Stimulated activated CD4-positive, alpha-beta T cell treated with anti-CD3 and anti-CD28 coated beads, Interleukin-4, amount 100 ng/mL, for 1 hour (primary cell): ENCODE measurements at places on chromosomes 12 and 14.
A peak's percentile ranks its signal among the peaks of the same experiment; 100 is the strongest.

DNA sequence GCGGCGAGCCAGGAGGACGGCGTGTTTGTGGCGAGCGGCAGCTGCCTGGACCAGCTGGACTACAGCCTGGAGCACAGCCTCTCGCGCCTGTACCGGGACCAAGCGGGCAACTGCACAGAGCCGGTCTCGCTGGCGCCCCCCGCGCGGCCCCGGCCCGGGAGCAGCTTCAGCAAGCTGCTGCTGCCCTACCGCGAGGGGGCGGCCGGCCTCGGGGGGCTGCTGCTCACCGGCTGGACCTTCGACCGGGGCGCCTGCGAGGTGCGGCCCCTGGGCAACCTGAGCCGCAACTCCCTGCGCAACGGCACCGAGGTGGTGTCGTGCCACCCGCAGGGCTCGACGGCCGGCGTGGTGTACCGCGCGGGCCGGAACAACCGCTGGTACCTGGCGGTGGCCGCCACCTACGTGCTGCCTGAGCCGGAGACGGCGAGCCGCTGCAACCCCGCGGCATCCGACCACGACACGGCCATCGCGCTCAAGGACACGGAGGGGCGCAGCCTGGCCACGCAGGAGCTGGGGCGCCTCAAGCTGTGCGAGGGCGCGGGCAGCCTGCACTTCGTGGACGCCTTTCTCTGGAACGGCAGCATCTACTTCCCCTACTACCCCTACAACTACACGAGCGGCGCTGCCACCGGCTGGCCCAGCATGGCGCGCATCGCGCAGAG lies 873 bp downstream of the PLXNC1 start:
- peak; percentile 50 for DNase-seq

- no peak for DNase-seq
Measured at GRCh38 chr12:89454080-89454848, 70.3 kb downstream of the GALNT4 start.

DNA sequence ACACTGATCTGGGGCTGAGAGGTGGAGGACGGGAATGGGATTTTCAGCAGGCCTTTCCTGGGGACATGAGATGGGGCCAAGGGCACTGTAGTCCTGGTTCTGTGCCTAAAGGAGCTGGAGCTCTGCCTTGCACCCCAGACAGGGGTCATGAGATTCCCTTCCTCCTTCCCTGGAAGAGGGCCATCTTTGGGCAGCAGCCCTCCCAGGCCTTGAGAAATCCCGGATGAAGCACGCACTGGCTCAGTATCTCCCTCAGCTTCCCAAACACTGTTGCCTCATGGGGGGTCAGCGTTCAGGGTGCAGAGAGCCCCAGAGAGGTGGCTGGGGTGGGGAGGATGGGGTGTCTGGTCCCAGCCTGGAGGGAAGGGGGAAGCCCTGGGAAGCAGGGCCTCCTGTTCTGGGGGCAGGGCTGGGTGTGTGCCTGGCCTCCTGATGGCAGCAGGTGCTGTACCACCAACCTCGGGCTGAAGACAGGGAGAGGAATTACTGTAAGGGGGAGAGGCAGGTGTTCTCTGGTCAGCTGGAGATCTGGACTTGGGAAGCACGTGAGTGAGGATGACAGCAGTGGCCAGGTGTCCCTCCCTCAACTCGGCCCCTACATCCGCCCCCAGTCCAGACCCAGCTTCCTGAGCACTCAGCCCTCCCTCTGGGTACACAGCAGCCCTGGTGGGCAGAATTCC lies 8.4 kb upstream of the NR4A1 start:
- no peak for DNase-seq

GRCh38 chr12:55720071-55720564 lies at the start of gene RDH5:
Gene RDH5, plus strand, starts transcription at chr12:55720393. Its CDS starts 792 bp downstream, at chr12:55721185.
- no peak for DNase-seq

DNA sequence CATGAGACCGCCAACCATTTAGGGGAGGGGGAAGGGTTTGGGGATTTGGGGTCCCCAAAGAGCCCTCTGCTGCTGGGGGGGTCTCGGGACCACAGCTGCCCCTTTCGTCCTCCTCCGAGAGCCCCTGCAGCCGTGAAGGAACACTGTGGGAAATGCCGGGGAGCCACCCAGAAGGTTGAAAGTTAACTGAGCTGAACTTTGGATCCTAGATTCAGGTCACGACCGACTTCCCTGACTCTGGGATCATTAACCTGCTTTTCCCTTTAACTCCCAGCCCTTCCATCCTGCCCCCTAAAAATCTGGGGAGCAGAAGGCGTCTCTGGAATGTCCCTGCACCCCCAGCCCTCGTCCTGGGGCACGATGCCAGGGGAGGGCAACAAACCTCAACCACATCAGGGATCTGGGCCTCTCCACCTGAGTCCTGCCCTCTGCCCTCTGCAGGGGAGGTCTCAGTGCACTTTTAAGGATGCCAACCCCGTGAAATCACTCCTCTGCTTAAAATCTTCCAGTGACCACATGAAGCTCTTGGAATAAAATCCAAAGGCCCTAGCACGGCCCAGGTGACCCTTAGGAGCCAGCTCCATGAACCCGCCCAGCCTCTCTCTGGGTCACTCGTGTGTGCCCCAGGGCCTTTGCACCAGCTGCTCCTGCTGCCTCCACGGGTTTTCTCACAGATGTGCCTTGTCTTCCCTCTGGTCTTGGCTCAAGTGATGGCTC lies 95.0 kb downstream of the RFLNA start:
- DNase-seq: no peak

GRCh38 chr14:103563844-103564505 lies 1.2 kb downstream of the COA8 start:
- DNase-seq: no peak

GRCh38 chr12:29208060-29208459 lies 59.0 kb downstream of the FAR2 start:
- DNase-seq: no peak

- DNase-seq: no peak
Measured at GRCh38 chr14:105015242-105015641, 5.6 kb downstream of the CDCA4 start.

- no peak for DNase-seq
Measured at GRCh38 chr12:31650918-31651317, 8.6 kb upstream of the ETFBKMT start.

DNA sequence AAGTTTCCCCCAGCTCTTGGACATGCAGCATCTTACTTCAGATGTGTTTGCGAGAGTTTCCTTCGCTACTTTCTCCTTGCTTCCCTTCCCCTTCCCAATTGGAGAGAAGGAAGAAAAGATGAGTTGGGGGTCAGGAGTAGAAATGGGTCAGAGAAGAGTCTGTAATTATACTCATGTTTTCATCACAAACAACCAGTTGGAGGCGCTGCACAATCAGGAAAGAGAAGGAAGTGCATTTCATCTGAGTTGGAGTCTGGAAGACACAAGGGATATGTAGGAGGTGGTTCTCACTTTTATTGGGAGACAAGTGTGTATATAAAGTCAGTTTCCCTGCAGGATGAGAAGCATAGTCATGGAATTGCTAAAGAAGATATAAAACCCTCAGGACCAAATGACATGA lies 31.3 kb upstream of the VSX2 start:
- no peak for DNase-seq

DNA sequence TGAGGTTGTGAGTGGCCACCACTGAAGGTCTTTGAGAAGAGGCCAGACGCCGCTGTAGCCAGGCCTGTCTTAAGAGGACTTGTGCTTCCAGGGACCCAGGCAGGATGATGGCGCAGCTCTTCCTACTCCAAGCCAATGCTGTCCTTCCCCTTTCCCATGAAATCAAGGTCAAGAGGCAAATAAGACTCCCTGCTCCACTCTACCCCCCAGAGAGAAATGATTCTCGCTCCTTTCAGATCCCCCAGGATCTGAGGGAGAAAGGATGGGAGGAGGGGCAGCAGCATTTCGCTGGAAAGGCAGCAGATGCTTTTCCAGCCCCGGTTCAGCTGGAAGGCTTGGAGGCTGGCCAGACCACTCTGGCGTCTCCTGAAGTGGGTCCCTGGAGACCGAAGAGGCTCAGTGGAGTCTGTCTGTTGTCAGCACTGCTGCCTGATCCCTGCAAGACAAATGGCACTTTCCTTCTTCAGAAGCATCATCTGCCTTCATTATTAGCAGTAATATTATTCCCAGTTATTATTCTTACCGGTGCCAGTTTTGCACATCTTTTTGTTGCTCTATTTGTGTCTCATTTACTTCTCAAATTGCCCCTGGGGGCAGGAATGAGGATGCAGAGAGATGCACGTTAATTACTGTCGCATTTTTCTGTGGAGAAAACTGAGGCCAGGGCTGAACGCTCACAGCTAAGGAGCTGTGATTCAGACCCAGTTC lies 51.4 kb downstream of the C14orf132 start:
- no peak for DNase-seq

- DNase-seq: peak; percentile 46
Measured at GRCh38 chr14:49977126-49977841, 84.4 kb downstream of the ARF6 start.

GRCh38 chr12:75739912-75740311 lies 228.5 kb upstream of the KRR1 start:
- no peak for DNase-seq

GRCh38 chr12:47155457-47156166 lies 75.9 kb upstream of the AMIGO2 start:
- no peak for DNase-seq

DNA sequence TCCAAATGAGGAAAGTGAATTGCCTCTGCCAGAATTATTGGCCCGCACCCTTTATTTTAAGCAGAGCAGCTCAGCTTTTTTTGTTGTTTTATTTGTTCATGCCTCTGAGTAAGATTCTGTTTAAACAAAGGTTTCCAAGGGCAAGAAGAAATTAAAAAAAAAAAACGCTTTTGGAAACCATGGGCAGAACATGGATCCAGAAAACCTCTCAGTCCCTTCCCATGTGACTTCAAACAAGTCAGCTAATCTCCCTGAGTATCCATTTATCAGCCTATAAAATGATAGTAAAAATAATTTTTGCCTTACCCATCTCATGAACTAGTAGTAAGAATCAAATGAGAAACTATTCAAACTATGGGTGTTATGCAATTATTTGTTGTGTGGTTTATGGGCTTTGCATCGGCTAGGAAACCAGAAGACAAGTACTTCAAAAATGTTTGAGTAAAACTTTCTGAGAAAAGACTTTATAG lies 27.6 kb downstream of the KITLG start:
- no peak for DNase-seq

GRCh38 chr12:89824822-89825221 lies 116.2 kb upstream of the ATP2B1 start:
- DNase-seq: no peak

- no peak for DNase-seq
Measured at GRCh38 chr12:71645268-71645667, 18.4 kb downstream of the ZFC3H1 start.

DNA sequence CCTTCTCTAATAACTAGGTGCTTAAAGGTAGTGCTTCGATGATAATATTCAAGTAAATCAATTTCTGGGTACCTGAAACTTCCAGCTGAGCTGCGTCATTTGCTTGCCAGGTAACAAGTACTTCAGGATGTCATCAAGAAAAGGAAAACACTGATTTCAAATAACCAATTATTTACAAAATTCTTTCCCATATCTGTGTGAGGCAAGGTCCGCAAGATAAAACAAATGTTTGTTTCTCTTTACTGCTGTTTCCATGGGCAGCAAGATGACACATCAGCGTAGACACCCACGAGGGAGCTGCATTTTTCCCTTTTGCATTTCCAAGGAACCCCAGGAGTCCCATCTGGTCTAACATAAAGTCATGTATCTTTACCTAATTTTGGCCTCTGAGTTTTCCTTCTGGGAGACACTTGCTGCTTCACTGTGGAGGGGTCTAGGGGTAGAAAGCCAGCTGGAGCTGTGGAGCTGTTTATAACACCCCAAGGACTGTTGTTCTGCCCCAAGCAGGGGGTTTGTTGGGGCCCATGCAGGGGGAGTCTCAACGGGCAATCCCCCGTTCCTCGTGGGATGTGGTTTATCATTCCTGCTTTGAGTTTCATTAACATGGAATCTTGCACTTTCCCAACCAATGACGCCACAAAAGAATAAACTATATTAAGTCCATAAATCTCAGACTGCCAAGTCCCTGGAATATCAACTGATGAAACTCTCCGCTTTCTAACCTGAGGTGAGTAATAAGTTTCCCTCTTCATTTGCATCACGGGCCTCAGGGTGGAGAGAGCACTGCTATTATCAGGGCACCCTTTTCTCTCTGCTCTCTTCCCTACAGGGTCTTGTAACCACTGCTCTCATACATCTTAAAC lies 112.8 kb upstream of the PELI2 start:
- no peak for DNase-seq

DNA sequence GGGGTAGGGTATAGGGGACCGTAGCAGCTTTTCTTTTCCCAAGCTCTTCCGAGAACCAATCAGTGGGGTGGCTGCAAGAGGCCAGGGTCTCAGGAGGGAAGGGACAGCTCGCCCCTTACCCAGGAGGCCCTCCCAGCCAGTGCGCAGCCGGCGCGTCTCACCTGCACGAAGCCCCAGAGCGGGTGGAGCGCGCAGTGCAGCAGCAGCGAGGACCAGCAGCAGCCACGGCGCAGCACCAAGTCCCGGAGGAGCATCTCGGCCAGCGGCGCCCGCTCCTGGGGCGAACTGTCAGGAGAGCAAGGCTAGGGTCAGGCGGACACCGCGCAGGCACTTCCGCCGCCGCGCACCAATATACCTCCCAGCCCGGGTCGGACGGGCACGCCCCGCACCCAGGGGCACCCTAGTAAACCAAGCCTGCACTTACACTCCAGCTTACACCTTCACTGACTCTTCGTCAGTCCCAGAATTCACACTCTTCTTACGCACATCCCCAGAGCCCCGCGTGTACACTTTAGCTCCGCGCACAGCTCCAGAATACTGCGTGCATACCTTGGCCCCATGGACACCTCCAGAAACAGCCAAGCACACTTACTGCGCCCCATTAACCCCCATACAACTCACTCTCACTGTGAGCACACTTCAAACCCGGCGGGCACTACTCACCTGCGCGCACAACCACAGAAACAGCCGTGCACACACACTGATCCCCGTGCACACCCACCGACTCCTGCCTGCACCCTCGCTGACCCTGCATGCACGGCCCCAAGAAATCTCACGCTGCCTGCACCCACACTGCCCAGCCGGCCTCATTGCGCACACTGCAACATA lies 606 bp downstream of the PRIMA1 start:
- DNase-seq: no peak

GRCh38 chr12:130806574-130806973 lies 32.5 kb downstream of the STX2 start:
- no peak for DNase-seq

DNA sequence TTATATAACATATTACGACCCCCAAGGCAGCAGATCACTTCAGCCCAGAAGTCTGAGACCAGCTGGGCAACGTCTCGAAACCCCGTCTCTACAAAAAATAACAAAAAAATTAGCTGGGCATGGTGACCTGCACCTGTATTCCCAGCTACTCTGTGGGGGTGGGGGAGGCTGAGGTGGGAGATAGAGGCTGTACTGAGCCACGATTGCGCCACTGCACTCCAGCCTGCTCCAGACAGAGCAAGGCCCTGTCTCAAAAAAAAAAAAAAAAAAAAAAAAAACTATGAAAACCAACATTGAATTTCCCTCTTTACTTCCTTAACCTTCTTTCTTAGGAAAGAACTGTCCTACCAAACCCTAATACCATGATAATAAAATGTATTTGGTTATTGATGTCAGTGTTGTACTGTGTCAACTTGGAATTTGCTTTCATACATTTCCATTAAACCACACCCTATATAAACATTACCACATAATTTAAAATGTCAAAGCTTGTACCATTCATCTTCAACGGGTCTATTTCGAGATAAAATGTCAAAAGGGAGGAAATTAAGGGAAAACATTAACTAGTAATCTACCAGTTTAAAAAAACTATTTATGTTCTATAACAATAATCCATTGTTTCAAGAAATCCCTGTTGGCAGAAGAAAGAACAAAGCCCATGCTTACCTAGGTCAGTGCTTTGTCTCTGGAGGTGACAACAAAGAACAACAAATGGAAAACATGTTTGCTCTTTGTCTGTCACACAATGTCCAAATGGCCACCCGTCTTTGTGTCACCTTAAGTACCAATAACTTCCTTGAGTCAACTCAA lies 17.4 kb downstream of the GALNT4 start:
- no peak for DNase-seq

- no peak for DNase-seq
Measured at GRCh38 chr12:122026706-122027333, 5.1 kb downstream of the BCL7A start.
